MV-4-11 (cell line): ENCODE measurements at places on chromosomes 4 and X.

GRCh38 chrX:14936561-14936960 lies 63.3 kb downstream of the MOSPD2 start:
- peak; percentile 59 for DNase-seq

DNA sequence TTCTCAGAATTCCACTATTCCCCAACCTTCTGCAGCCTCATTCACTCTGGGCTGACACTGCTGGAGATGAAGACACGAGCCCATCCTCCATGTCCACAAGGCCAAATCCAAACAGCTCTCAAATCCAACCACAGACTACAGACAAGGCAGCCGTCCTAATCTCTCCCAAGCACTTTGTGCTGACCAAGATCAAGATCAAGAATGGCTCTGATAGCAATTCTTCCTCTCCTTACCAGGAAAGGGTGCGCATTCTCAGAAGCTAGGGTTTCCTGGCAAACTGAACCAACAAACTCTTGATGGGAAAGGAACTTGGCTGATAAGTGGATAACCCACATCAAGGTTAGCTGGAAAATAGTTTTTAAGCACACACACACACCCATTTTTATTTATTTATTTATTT lies 26.5 kb downstream of the RELL1 start:
- no peak for DNase-seq

GRCh38 chrX:133722756-133723155 lies 262.6 kb downstream of the GPC3 start:
- DNase-seq: no peak

DNA sequence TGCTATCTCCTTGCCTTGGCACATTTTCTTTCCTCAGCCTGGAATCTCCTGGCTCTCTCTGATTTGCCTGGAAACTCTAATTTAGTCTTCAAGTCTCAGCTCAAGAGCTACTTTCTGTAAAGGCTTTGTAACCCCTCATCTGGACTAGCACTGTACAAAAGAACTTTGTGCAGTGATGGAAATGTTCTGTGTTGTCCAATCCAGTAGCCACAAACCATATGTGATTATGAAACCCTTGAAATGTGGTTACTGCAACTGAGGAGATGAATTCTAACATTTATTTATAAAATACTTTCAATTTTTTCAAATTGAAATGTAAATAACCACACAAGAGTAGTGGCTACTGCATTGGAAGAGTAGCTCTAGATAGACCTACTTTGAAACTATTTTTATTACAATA lies 66.6 kb upstream of the HS3ST1 start:
- peak; percentile 34 for DNase-seq

GRCh38 chr4:164357957-164358356 lies 396.0 kb upstream of the SMIM31 start:
- DNase-seq: no peak

DNA sequence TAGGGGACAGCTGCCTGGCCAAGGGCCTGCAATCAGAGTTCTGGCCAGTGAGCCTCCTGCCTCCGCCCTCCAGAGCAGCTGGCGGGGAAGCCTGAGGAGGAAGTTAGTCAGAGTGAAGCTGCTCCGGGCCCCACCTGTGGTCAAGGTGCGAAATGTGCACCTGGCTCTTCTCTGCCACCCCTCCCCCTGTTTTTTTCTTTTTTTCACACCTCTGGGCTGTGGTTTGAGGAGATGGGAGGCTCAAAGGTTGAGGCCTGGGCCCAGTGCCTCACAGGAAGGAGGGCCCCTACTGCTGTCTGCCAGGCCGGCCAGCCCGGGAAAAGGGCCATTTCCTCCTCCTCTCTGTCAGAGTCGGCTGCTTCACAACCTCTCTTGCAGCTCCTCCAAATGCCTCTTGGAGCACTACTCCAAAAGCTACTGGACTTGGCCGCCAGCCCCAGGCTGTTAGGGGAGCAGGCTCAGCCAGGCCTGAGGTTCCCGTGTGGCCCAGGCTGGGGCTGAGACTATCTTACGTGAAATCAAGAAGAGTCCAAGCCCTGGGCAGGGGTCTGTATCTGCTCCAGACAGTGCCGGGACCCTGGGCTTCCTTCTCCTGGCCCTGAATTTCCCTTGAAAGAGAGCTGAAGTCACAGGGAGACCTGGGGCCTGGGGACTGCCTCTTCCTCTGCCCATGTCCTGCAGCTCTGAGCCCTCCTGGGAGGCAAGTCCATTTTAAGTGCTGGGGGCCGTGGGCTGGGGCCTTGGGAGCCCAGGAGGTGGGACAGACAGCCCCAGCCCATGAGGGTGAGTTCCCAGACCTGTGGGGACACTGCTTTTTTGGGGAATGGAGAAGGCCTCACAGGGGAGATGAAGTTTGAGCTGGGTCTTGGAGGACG lies 4.5 kb upstream of the CXCR3 start:
- DNase-seq: peak; percentile 33

GRCh38 chr4:123390846-123391456 lies 5.6 kb upstream of the SPRY1 start:
- DNase-seq: peak; percentile 27

GRCh38 chrX:19670854-19671620 lies 155.7 kb upstream of the MAP3K15 start:
- DNase-seq: no peak
